ENCODE measurements at places on chromosomes 5 and 9. TPM values are rescaled to one million over a fixed set of nuclear protein-coding genes. Genes with fewer than 3 reads are reported as not detected.
A peak's percentile ranks its signal among the peaks of the same experiment; 100 is the strongest.

GRCh38 chr9:137412431-137412830 is 10.5 kb downstream of the EXD3 start:
- no peak for DNase-seq

GRCh38 chr5:112217843-112218579 is 201.1 kb downstream of the EPB41L4A start:
- DNase-seq: no peak

- no peak for DNase-seq
Observed at GRCh38 chr5:108810717-108811116, 63.0 kb downstream of the FER start.

DNA sequence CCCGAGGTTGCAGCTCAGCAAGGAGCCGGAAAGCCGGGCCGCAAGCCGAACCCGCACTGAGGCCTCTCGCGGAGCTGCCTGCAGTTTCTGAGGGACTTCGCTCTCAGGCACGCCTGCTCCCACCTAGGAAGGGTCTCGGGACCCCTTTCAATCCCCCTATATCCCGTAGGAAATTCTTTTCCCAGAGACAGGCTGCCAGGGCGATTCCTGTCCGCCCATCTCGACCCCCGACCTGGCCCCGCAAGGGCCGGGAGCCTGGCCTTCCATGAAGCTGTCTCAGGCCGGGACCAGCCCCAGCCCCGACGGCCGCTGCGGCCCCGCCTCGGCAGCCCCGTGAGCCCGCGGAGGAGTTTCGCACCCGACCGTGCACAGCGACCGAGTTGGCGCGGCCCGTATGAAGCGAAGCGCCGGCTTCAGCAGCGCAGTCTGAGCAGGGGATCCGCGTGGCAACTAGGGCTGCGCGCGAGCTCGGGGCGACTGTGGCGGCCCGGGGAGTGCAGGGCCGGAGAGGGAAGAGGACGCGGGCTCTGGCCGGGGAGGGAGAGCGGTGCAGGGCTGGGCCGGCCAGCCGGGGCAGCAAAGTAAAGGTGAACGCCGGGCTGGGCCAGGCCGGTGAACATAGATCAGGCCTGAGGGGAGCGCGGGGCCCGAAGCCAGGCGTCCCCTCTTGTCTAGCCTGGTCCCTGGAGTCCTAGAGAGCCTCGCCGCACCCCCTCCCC is 977 bp upstream of the PRDM12 start:
- DNase-seq: no peak

GRCh38 chr9:33135470-33135958 is 31.6 kb downstream of the B4GALT1 start:
- peak; percentile 57 for DNase-seq

DNA sequence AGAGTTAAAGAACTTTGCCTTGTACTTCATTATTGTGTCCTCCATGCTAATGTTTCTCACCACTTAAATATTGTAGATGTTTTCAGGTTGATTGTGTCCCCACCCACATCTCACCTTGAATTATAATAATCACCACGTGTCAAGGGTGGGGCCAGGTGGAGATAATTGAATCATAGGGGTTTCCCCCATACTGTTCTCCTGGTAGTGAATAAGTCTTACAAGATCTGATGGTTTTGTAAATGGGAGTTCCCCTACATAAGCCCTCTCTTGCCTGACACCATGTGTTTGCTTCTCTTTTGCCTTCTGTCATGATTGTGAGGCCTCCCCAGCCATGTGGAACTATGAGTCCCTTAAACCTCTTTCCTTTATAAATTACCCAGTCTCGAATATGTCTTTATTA is 248.3 kb downstream of the FBXL7 start:
- DNase-seq: no peak

- DNase-seq: no peak
Observed at GRCh38 chr9:90340421-90340820, 302.2 kb downstream of the DIRAS2 start.

DNA sequence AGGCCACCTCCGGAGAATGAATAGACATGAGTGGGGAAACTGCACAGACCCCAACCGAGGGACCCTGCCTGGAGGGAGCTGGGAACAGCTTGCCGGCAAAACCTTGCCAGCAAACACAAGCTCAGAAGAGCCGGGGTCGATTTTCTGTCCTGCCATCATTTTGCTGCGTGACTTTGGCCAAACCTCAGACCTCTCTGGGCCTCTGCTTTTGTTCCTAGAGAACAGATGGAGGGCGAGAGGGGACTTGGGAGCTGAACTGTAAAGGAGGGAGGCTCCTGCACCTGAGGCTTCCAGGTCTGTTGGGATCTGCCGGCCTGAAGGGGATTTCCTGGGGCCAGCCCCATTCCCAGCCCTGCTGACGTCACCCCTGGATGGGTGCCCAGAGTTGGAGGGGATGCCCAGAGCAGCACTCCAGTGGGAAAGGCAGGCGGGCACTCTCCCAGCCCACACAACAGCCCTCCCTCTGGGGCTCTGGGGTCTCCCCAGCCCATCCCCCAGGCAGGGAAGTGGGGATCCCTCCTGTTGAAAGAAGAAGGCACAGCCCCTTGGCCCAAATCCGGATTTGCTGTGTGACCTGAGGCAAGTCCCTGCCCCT is 40.4 kb upstream of the SYNPO start:
- peak; percentile 86 for DNase-seq

DNA sequence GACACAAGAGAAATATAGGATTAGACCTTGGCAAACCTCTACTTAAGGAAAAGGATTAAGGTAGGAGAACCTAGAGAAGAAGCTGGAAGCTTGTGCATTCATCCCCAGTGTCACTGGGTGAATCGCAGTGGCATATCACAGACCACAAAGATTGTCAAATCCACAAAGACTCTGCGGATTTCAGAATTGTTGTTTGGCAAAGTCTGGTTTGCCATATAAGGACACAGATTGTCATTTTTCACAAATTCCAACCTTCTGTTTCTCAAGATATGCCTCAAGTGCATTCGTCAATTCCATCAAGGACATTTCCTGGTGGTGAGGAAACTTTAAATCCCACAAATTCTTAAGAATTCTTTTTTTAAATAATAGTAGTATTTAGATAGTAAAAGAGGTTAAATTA is 395.1 kb upstream of the PAPPA start:
- DNase-seq: no peak

DNA sequence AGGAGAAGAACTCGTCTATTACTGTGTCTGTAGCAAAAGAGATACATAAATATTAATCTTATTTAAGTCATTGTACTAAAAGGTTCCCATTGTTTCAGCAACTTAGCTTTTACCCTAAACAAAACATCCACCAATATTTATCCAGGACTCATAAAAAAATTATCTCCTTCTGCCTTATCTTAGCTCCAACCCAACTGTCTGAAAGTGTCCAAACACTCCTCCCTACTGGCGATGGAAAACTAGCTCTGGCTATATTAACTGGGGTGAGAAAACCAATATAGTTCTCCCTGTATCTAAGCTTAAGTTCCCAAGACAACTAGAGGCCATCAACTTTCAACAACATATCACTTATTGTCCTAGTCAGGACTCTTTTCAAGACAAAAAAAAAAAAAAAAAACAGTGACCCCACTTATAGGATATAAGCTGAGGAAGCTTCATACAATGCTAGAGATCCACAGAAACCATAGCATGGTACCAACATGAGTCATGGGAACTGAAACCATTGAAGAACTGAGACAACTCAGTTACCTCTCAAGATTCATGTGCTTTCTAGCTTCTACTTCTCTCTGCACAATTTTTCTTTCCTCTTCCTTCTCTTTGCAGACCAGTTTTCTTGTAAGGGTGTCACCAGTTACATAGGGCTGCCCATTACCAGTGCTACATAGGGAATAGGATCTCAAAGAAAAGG is 150.7 kb upstream of the RASA1 start:
- no peak for DNase-seq

- no peak for DNase-seq
Observed at GRCh38 chr5:76479973-76480667, 77.0 kb downstream of the IQGAP2 start.

GRCh38 chr5:73615085-73615484 is 10.9 kb upstream of the ARHGEF28 start:
- DNase-seq: no peak

- no peak for DNase-seq
Observed at GRCh38 chr9:93684161-93684765, 107.9 kb downstream of the PHF2 start.

- DNase-seq: no peak
Observed at GRCh38 chr9:28272127-28272526, 698.8 kb upstream of the C9orf72 start.

- DNase-seq: no peak
Observed at GRCh38 chr5:154878642-154879335, 20.4 kb downstream of the CNOT8 start.

DNA sequence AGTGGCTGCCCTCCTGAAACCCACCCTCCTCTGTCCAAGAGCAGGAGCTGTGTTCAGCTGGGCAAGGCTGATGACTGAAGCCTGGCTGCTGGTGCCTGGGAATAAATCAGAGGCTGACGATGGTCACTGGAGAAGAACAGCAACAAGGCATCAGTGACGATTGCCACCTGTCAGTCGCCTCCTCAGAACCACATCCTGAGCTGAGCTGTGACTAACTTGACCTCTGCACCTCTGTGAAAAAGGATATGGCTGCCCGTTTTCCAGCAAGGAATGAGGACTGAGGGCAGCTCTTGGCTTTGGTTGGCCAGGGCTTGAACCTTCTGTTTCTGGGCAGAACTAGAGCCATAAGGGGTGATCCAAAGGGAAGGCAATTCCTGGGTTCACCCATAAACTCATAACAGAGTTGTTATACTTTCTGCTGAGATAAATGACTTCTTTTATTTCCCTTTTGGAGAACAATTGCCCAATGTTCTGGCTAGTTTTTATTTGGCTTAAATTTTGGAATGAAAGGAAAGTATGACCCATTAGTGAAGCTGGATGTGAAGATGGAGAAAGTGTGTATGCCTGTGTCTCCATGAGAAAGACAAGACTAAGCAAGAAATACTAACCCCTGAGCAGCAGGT is 40.1 kb downstream of the TRIP13 start:
- DNase-seq: no peak

GRCh38 chr9:29001006-29001405 is 1427.7 kb upstream of the C9orf72 start:
- no peak for DNase-seq

DNA sequence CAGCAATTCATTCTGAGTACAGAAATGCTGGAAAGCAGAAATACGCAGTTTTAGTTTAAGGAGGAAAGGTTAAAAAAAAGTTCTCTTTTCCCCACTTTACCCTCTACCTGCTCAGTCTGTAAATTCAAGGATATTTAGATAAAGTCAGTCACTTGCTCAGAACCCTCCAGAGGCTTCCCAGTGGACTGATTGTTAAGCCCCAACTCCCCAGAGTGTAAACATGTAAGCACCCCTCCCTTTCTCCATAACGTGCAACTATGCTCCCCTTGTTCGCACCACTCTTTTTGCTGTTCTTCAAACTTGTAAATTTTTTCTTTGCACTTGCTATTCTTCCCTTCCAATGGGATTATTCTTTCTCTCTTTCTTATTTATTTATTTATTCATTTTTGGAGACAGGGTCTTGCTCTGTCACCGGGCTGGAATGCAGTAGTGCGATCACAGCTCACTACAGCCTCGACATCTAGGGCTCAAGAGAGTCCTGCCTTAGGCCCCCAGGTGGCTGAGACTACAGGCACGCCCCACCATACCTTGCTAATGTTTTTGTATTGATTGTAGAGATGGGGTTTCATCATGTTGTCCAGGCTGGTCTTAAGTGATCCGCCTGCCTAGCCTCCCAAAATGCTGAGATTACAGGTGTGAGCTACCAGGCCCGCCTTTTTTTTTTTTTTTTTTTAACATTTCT is 32.5 kb upstream of the ERBIN start:
- no peak for DNase-seq

DNA sequence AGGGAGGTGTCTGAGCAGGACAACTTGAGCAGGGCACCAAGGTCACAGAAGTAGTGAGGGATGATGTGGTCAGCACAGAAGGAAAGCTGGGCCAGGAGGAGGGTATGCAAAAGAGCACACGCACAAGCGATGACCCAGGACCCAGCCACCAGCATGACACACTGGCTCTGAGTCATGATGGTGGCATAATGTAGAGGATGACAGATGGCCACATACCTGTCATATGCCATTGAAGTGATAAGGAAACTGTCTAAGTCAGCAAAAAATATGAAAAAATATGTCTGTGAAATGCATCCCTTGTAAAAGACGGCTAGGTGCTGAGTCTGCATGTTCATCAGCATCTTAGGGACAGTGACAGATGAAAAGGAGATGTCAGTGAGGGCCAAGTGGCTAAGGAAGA is 380 bp downstream of the OR1J1 start:
- DNase-seq: no peak

DNA sequence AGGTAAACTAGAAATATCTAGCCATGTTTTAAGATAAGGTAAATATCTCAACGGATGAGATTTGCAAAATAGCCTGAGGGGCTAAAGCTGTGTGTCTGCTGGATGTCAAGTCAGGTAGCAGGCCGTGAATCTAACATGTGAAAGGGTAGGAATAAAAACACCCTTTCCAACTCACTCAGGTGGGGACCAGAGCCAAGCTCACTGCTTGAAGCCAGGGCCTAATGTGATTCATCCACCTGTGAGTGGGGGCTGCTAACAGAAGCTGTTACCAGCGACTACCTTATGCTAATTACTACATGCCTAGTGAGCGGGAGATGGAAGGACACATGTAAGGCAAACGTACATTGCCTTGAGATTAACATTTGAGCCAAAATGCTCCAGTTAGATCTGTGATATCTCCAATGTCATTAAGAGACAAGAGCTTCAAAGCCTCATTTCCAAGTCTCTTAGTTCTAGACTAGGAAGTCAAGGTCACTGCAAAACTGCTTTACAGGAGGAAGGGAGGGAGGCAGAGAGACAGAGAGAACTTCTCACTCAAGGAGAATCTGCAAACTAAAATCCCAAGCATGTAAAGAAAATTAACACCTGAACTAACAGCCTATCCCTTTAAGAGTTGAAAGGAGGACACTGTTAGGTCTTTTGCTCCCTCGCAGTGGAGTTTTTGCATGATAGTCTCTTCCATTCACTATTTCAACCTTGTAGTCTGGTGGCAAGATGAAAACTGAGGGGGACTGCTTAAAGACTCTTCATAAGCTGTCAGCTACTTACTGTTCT is 141.6 kb upstream of the RPS23 start:
- DNase-seq: no peak

DNA sequence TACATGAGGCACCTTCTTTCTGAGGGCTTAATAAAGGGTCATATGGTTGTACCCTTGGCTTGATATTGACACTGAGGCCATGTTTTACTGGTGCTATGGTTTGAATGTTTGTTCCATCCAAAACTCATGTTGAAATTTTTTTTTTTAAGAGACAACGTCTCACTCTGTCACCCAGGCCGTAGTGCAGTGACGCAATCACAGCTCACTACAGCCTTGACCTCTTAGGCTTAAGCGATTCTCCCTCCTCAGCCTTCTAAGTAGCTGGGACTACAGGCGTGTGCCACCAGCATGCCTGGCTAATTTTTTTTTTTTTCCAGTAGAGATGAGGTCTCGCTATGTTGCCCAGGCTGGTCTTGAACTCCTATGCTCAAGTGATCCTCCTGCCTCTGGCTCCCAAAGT is 20.9 kb downstream of the FAM151B start:
- no peak for DNase-seq

GRCh38 chr9:83920469-83920926 is 734 bp downstream of the KIF27 start:
- DNase-seq: peak; percentile 74

STXBP1 gene
- 97.2 TPM for total RNA-seq

GABRP gene
- total RNA-seq: not detected

PDE8B gene
- total RNA-seq: 6.1 TPM

GPR150 gene
- 0.36 TPM for total RNA-seq

DND1 gene
- 0.36 TPM for total RNA-seq

PCDHGA5 gene
- 8.3 TPM for total RNA-seq

FOXD4L6 gene
- not detected for total RNA-seq

PDLIM7 gene
- 274 TPM for total RNA-seq

WDR31 gene
- total RNA-seq: 3.2 TPM

GFPT2 gene
- 24.3 TPM for total RNA-seq

TAF1L gene
- total RNA-seq: not detected

QRFP gene
- not detected for total RNA-seq

SEMA6A gene
- 49.6 TPM for total RNA-seq
